ENCODE measurements at places on chromosomes 7 and 10. TPM values are rescaled to one million over a fixed set of nuclear protein-coding genes. Genes with fewer than 3 reads are reported as not detected.

DNA sequence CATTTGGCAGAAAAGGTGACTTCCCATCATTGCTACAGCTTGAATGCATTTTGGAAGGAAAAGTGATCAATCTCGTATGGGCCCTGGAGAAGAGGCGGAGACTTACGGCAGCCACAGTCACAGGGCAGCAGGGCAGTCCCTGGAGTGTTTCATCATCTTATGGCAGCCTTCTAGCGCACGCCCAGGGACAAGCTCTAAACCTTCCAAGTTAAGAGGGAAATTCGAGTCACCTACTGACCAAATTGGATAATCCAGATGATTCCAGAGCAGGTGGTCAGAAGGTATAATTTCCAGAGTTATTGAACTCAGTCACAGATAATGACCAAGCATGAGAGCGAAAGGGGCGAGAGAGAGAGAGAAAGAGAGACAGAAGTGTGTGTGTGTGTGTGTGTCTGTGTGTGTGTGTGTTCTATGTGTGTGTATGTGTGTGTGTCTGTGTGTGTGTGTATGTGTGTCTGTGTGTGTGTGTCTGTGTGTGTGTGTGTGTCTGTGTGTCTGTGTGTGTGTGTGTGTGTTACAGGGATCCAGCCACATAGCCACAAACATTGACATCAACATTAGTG, 123.7 kb upstream of the ADAM12 start:
- DNase-seq, result no peak
- no peaks in the 10 kb centered on the region for H3K4me1 ChIP-seq
- H3K27me3 ChIP-seq, result no peaks in the 10 kb centered on the region

The IFIT1B gene
- polyA plus RNA-seq, result not detected

The RAB11FIP2 gene
- polyA plus RNA-seq, result 8.8 TPM

- no peak overlapping the region for H3K4me3 ChIP-seq
- DNase-seq, result no peak
- no peaks in the 10 kb centered on the region for H3K27me3 ChIP-seq
- no peaks in the 10 kb centered on the region for H3K36me3 ChIP-seq
These were observed 148.2 kb upstream of the LRRTM3 start for GRCh38 chr10:66777665-66778064.

DNA sequence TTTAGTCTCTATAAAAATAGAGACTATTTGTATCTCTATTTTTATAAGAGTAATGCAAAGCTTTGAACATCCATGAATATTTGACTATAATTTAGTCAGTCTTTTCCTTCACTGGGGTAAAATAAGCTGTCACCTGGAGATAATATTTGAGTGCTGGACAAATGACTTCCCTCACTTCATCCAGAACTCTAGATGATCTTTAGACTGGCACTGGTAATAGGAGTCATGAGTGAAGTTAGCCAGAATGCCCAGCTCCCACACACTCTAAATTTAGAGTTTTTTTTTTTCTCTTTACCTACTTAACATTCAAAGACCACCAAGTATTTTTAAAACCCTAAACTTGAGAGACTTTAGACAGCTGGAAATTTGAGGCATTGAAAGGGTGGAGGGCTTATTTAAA, 100.7 kb downstream of the LSMEM1 start:
- no peak for DNase-seq
- H3K27ac ChIP-seq, result no peak overlapping the region
- no peaks in the 10 kb centered on the region for H3K36me3 ChIP-seq
- no peaks in the 10 kb centered on the region for H3K27me3 ChIP-seq

- H3K36me3 ChIP-seq, result no peaks in the 10 kb centered on the region
- DNase-seq, result no peak
These were observed 312.5 kb upstream of the CHRM2 start for GRCh38 chr7:136555933-136556332.

DNA sequence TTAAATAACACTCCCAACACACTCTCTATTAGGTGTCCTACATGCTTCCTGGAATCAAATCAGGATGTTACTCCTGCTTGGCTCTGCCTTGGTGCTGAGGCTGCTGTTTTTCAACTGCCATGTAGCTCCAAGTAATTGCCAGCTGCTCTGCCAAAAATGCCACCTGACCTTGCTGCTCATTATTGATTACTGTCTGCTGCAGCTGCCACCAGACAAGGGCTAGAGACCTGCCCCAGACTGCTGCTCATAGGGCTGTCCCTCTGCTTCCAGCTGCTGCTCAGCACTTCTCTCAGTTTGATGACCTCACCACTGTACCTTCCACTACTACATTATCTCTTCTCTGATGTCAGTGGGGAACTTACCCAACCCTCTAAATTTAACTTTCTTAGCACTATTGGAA, 102.5 kb downstream of the PCLO start:
- H3K4me3 ChIP-seq, result no peak overlapping the region
- no peak for DNase-seq
- no peaks in the 10 kb centered on the region for H3K27me3 ChIP-seq
- H3K27ac ChIP-seq, result no peak overlapping the region

All from CD4-positive, alpha-beta memory T cell (primary cell).